Nephron progenitor cell (in vitro differentiated cells): ENCODE measurements at places on chromosomes 7 and 10.

GRCh38 chr7:50982626-50983025, 199.9 kb upstream of the GRB10 start:
- DNase-seq: no peak

DNA sequence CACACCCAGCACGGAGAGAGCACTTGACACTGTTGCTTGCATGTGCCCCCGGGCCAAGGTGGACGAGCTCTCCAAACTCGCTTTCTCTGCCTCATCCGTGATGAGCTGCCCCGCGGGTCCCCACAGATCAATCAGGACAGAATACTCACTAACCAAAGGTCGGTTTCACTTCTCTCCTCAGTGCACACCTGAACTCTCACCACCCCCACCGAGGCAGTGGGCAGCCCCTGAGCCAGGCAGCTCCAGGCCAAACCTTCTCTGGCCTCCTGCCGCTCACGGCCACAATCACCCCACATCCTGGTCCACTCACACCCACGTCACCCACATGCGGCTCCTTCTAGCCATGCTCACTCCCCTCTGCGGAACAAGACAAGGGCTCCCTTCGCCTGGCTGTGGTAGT, 443.9 kb downstream of the DNAJB6 start:
- DNase-seq: no peak

DNA sequence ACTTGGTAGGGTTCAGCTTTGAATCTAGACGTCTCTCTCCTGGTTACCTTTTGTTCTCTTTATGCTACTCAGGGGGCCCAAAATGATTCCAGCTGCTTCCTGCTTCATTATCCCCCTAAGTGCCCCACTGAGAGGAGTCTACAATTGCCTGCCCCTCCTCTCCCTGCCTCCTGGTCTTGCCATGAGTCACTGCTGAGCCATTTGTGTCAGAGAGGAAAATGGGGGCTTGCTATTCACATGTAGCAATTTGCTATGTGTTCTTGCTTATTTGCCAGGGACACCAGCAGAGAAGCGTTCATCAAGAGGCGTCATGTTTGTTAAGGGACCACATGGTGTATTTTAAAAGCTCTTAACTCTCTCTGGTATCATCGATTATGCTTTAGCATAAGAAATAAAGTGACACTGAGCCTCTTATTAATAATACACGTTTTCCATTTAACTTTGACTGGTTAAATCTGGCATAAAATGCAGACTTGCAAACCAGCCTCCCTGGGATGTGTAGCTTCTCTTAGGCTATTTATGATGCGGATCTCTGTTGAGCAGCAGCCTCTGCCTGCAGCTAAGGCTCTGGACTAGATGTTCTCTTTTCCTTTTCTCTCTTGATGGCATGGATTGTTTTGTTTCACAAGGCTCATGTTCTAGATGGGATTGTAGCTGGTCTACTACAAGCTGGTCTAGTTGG, 239.3 kb downstream of the AUTS2 start:
- DNase-seq: no peak

GRCh38 chr10:102409604-102410428, 8.8 kb downstream of the PSD start:
- peak; percentile 26 for DNase-seq

DNA sequence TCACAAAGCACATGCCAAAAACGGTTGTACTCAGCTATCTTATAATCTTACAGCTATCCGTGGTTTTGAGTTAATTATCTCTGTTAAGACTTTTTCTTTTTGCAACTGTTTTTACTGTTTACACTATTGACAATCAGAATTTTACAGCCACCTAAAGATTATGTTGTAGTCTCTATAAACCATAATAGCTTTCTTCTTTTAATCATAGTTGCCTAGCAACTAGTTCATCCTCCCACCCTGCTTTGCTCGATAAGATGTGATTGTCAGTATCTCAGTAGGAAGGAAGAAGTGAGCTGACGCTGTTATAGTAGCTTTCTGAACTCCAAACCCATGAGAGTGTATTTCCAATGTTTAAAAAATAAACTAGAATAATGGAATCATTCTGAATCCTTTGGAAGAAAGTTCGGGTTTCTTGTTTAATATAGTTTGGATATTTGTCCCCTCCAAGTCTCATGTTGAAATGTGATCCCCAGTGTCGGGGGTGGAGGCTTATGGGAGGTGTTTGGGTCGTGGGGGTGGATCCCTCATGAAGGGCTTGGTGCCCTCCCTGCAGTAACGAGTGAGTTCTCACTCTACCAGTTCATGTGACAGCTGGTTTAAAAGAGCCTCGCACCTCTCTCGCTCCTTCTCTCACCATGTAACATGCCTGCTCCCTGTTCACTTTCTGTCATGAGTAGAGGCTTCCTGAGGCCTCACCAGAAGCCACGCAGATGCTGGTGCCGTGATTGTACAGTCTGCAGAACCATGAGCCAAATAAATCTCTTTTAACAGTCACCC, 68.1 kb downstream of the SVOPL start:
- no peak for DNase-seq

GRCh38 chr7:2299131-2299829, 15.0 kb downstream of the SNX8 start:
- DNase-seq: no peak

DNA sequence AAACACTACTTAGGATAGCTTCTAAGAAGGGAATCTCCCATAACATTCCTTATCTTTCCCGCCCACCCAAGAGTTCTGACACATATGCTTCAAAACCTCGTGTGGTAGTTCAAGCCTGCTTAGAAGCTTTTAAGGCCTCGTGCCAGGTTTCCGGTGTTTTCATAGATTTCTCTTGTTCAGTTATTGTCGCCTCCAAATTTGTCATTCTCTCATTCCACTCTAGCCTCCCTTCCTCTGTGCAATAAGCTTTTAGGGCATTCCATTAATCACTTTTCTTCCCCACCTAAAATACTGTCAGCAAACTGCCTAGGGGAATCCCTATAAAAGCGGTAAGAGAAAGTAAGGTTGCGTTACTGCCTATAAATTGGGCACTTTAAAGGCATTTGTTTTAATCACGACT, 718 bp upstream of the BPGM start:
- DNase-seq: no peak

DNA sequence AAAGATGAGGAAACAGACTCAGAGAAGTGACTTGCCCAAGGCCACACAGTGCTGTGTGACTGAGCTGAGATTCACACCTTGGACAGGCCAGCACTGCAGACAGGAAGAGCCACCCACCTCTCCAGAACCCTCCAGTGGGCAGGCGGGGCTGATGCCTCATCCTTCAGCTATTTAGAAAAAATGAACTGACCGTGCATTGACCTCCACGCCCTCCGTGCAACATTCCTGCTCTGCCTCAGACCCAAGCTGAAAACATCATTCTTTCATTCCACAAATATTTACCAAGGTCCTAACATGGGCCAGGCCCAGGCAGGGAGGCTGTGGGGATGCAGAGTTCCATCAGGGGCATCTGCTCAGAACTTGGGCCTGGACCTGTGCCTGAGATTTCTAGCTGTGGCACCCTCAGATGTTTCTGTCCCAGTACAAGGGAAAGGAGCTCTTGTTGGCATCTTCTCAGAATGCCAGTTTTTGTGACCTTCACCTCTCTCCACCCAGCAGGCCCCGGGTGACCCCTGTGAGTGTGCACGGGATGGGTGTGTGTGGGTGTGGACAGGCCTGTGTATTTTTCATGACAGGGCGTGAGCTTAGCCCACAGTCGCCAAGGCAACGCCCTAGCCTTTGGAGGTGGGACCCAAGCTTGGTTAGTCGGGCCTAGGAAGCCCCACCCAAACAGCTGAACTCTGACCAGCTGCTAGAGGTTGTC, 6.5 kb downstream of the VSIR start:
- DNase-seq: no peak

GRCh38 chr10:30820261-30820991, 190.9 kb upstream of the LYZL2 start:
- no peak for DNase-seq

DNA sequence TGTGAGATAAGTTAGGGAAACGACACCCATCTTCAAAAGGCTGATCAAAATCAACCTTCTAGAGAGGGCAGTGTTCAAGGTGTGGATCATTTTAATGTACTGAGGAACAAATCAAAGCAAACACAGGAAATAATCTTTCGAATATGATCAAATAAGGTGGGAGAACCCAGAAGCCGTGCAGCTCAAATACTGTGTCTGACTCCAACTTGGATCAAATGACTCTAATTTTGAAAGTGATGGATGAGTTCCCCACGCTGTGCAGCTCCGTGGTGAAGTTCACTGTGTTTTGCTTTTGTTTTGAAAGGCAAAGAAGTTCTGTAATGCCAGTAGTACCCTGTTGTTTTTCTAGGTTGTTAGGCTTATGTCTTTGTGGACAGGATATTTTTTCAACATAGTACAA, 250.9 kb downstream of the SFMBT2 start:
- no peak for DNase-seq

GRCh38 chr7:42478717-42479116, 241.7 kb upstream of the GLI3 start:
- no peak for DNase-seq

- DNase-seq: no peak
Observed at GRCh38 chr10:62726142-62726541, 78.4 kb upstream of the ADO start.

DNA sequence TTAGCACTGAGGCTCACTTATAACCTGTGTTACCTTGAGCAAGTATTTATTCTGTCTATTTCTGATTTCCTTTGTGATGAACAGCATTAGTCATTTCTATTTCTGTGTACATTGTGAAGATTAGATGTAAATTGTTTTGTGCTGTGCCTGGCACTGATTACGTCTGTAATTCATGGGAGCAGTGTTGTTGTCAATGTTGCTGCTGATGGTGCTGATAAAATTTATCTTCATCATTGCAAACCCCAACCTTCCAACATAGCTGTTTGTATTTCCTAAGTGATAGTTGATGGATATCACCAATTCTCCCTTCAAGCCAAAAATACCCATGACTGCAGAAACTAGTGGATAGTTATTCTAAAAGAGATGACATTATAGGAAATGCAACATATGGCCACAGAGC, 400.5 kb upstream of the GRM3 start:
- no peak for DNase-seq

DNA sequence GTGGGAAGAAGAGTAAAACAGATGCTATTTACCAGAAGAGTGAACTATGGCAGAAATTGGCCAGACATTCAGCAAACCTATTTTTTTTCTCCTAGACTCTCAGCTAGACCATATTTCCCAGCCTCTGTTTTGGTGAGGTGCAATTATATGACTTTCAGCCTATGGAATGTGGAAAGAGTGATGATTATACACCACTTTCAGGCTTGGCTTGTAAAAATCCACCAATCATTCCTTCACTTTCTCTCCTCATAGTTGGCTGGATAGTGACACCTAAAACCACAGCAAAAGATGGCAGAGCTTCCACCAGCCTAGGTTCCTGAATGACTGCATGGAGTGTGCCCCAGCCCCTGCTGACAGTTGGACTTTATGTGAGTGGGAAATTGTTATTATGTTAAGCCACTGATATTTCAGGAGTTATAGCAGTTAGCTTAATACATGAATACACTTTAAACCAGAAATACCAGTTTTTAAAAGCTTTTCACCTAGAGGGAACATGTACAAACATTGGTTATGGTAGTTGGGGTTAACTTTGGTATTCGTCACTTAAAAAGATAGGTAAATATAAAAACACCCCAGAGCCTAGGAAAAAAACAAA, 19.1 kb upstream of the TNKS2 start:
- DNase-seq: no peak

GRCh38 chr7:100472854-100473499, 6.0 kb downstream of the TSC22D4 start:
- DNase-seq: no peak

DNA sequence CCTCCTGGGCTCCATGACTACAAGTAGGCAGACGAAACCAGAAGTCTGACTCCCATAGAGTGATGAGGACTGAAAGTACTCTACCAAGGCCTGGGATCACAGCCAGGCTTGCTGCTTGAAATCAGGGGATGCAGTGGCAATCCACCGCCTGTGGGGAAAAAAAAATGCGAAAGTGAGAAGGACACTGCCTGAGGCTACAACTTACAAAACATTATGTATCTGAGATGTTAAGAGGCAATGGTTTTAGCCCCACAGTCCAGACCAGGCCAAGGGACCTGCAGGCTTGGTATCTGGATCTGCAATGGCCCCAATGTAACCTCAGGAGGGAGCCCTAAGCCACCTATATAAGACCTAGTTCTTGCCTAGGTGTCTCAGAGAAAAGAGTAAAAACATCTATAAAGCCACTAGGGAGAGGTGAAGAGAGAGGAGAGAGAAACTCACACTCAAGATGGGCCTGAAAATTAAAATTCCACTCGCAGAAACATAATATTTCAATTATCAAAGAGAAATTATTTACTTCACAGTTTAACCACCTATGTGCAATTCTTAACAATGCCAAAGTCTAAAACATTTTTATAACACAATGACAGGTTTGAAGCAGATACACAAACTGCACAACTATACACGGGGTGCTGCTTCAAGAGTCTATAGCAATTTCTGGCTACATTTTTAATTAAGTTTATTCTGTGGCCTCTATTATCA, 13.9 kb downstream of the DNAJC1 start:
- peak; percentile 48 for DNase-seq

- no peak for DNase-seq
Observed at GRCh38 chr10:130900441-130901160, 410.9 kb downstream of the TCERG1L start.

DNA sequence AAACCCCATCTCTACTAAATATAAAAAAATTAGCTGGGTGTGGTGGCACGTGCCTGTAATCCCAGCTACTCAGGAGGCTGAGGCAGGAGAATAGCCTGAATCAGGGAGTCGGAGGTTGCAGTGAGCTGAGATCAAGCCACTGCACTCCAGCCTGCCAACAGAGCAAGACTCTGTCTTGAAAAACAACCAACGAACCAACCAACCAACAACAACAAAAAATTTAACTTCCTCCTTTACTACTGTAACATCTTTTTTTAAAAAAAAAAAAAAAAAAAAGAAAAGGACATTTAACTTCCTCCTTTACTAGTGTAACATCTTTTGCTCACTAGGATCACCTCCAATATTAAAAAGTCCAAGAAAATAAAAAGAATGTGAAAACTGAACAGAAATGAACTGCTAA, 92.3 kb upstream of the TMEM168 start:
- no peak for DNase-seq

DNA sequence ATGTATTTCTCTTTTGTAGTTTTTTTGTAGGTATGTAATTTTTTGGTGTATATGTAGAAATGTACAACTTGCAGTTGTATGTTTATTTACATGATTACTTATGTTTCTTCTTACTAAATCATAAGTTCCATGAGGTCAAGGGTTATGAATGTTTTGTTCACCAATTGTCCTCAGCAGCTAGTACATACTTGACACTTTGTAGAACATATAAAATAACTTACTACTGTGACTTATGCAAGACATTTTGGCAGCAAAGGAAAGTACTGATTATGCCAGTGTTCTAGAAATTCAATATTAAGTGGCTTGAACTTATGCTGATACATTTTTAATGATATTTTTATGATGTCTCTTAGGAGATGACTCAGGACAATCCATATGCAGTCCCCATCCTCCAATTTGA, 209.6 kb downstream of the DKK1 start:
- no peak for DNase-seq

DNA sequence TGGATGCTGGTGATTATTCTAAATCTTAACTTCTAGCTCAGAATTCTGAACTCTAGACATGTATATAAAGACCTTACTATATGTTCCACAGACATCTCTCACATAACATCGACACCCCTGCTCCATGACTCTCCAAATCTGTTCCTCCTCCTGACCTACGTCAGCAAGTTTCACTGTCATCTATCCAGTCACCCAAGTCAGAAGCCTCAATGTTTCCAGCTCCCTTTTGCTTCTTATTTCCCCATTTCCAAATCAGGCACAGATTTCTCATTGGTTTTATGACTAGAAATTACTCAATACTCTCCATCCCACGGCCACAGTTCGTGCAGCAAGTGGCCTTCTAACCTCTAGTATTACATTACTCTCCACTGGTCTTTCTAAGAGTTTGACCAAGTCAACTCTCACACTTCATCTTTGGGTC, 28.5 kb downstream of the EPC1 start:
- DNase-seq: no peak

- DNase-seq: no peak
Observed at GRCh38 chr10:110865186-110865808, 6.4 kb upstream of the PDCD4 start.
